Naive thymus-derived CD4-positive, alpha-beta T cell (primary cell): ENCODE measurements at places on chromosomes 1 and 21. TPM values are rescaled to one million over a fixed set of nuclear protein-coding genes. Genes with fewer than 3 reads are reported as not detected.

ZNF695 gene
- not detected for total RNA-seq

COL8A2 gene
- 0.05 TPM for total RNA-seq

LRRC8B gene
- total RNA-seq: 23.0 and 23.3 TPM in 2 replicates

C21orf58 gene
- total RNA-seq: 9.0 TPM

DNA sequence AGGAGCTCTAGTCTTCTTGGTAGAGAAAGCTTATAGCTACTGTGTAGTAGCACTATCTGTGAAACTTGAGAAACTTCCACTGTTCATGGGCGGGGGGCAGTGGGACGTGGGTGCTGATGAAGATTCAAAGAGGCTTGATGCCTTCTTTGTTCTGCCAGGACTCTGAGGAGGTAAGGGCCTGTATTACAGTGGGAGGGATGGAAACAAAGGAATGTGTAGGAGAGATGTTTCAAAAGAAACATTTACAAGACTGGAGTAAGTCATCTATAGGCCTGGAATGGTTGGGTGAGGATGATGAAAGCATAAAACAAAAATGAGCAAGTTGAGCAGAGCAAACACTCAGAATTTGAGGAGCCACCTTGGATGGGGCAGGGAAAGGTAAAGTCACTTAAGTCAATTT lies 89.4 kb downstream of the C1orf21 start:
- no peaks in the 10 kb centered on the region for H3K27me3 ChIP-seq
- H3K4me3 ChIP-seq: no peak overlapping the region
- DNase-seq: no peak
- H3K27ac ChIP-seq: no peak overlapping the region

DNA sequence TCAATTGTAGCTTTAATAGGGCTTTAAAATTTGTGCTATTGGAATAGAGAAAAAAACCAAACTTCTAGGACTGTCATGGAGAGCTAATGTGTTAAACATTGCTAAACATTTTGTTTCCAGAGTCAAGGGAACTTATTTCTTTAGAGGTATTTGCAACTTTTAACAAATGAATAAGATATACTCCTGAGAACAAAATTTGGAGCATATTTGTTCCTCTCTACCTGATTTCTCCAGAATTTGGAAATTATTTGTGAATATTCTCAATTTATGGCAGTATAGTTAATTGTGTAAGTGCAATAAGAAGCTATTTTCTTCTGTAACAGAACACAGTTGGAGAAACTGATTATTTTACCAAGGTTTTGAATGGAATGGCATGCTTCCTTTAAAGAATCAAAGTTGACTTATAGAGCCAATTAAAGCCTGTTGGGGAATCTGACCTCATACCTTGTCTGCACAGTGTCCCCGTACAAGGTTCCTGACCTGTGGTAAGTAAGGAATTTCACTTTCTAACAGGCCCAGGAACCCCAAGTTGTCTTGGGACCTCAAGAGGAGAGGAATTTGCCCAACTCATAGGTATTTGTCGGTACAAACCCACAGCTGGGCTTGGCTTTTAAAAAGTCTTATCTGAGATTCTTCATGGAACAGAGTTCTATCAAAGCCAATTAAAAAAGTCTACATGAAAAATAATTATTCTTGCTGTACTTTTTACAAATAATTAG lies 72.6 kb upstream of the CSF1 start:
- no peak overlapping the region for H3K27ac ChIP-seq
- H3K4me1 ChIP-seq: no peaks in the 10 kb centered on the region
- H3K4me3 ChIP-seq: no peak overlapping the region
- no peaks in the 10 kb centered on the region for H3K36me3 ChIP-seq
- DNase-seq: no peak

DNA sequence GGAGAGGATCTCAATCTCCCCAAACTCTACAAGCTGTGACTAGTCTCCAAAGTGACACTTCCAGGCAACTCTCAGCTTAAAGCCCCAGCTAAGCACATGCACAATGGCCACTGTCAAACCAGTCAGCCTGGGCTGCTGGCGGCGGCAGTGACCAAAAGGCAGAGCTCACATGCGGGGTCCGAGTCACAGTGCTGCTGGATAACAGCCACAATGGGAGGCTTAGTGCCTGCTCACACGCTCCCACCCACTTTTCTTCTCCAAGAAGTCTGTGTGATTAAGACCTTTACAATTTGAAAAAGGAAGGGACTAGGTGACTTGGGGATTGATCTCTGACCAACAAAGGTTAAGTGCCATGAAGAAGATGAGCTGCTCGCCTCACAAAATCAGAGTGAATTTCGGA lies 16.8 kb downstream of the RIPK4 start:
- H3K27ac ChIP-seq: no peak overlapping the region
- no peaks in the 10 kb centered on the region for H3K36me3 ChIP-seq
- H3K4me3 ChIP-seq: no peak overlapping the region

- H3K27me3 ChIP-seq: no peaks in the 10 kb centered on the region
- no peaks in the 10 kb centered on the region for H3K36me3 ChIP-seq
- no peaks in the 10 kb centered on the region for H3K4me1 ChIP-seq
Measured at GRCh38 chr1:54246116-54246721, 46.3 kb downstream of the MRPL37 start.

- DNase-seq: no peak
- no peaks in the 10 kb centered on the region for H3K36me3 ChIP-seq
- no peaks in the 10 kb centered on the region for H3K4me1 ChIP-seq
- no peak overlapping the region for H3K4me3 ChIP-seq
Measured at GRCh38 chr1:171623651-171624331, 1.7 kb downstream of the MYOCOS start.
